ENCODE measurements at places on chromosomes 2 and 18.
A peak's percentile ranks its signal among the peaks of the same experiment; 100 is the strongest.

DNA sequence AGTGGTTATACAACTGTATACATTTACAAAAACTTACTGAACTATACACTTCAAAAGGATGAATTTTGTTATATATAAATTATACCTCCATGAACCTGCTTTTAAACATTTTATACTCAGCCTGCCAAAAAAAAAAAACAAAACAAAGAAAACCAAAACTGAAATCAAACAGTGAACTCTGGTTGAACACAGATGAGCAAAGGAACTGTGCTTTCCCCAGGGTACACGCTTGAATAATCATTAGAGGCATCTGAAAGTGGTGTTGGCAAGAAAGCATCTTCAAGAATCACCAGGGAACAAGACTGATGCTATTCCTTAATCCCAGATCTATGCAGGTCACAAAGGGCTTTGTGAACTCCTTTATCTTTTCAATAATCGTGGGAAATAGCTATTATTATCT, 77.0 kb upstream of the LYPD1 start:
- DNase-seq: no peak

DNA sequence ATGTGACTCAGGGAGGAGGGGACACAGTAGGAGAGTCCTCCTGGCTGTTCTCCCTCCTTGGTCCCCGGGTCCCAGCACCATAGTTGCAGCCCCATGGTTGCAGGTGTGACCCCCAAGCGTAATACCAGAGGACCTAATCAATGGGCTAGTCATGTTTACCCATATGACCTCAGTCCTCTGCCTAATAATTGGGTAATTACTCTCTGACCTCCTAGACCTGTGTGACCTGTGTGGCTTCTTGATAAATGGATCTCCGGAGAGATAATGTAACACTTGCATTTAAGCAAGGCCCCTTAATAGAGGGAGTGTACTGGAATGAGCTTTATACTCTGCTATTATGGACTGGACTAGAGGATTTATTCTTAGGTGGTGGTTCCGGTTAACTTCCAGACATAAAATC, 32.2 kb upstream of the GMCL1 start:
- DNase-seq: no peak

- DNase-seq: no peak
Observed at GRCh38 chr2:39373181-39373802, 63.8 kb downstream of the MAP4K3 start.

GRCh38 chr18:74137920-74138538, 9.6 kb downstream of the FBXO15 start:
- DNase-seq: no peak

DNA sequence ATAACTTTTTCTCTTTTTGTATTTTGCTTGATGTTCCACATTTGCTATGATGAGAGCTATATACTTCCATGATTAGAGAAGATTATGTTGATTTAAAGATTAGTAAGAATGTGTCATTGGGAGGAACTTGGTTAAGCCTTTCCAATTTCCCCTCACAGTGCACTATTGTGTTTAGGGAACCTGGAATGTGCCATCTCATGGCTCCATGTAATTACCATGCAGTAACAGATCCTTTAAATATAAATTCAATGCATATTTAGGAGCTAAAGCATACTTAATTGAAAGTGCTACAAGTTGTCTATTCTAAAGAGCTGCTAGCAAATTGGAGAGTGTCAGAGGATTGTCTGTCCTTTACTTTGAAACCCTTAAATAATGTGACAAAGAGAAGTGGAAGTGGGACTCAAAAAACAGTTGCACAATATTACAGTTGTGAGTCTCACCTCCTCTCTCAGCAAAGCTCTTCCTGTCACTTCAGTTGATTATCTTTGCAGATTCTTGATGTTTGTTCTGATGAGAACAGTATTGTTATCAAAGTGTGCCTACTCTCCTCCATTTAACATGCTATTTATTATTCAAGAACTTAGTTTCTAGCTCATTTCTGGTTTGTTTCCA, 1162.7 kb upstream of the ZEB2 start:
- DNase-seq: no peak

- DNase-seq: no peak
Observed at GRCh38 chr2:71852141-71852711, 295.4 kb downstream of the CYP26B1 start.

GRCh38 chr2:191862156-191862775, 15.4 kb upstream of the CAVIN2 start:
- DNase-seq: no peak

GRCh38 chr18:49666045-49666775, 104.4 kb downstream of the LIPG start:
- DNase-seq: no peak

DNA sequence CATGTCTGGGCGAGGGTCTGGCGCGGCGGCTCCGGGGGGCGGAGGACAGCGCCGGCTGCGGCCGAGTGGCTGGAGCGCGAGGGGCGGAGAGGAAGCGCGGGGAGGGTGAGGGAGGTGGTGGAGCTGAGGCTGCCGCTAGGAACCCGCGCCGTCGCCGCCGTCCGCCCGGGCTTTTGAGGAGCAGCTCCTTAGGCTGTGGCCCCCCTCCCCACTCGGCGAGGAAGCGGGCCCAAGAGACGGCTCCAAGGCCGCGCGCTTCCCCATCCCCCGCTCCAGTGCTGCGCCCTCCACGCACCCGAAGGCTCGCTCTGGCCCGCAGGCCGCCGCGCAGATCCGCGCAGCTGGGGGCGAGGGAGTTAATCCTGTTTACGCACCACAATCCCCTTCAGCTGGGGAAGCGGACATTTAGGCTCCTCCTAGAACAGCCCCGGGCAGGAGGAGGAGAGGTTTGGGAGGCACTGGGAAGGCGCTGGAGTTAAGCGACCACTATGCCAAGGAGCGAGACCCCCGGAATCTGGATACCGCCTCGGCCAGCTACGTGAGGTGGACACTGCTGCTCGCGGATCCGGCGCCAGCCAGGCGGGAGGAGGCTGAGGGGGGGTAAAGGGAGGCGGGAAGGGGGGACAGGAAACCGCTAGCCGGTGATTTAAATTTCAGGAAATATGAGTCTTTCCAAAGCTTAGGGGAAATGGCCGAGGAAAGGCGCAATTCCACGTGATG, at the start of gene CNRIP1:
Gene CNRIP1 (minus strand): TSS at position 552 of the 720 bp plus-strand sequence. CDS start 549 bp downstream, at position 3.
- peak; percentile 14 for DNase-seq

DNA sequence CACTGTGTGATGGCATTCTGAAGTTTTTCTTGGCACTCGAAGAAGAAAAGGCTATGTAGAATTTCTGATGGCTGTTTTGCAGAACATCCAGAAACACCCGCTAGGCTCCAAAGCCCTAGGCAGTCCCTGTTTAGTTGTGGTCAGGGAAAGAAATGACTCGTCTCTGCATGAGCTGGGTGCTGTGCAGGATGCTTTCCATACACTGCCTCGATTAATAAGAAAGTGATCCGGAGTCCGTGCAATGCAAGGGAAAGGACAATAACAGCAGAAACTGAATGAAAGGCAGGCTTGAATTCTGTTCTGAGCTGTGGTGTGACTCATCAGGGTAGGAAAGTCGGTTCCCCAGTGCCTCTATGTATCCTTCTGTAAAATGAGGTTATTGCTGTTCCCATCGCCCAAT, 18.7 kb downstream of the MAPRE3 start:
- DNase-seq: no peak

GRCh38 chr2:16756831-16757644, 91.4 kb upstream of the CYRIA start:
- DNase-seq: peak; percentile 64

- no peak for DNase-seq
Observed at GRCh38 chr2:129748250-129748649, 231.2 kb upstream of the RAB6C start.

DNA sequence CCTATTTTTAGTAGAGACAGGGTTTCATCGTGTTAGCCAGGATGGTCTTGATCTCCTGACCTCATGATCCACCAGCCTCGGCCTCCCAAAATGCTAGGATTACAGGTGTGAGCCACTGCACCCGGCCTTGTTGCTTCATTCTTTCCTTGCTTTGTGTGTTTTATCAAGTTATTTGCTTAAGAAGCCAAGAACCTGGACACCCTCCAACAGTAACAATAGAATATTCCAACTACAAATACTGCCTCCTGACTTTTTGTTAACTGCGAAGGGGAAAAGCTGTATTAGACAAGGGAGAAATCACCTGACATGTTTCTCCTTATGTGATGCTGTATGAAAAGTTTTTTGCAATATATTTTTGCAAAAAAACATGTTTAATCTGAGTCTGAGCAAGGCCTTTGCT, 297.2 kb downstream of the NCKAP5 start:
- DNase-seq: no peak

DNA sequence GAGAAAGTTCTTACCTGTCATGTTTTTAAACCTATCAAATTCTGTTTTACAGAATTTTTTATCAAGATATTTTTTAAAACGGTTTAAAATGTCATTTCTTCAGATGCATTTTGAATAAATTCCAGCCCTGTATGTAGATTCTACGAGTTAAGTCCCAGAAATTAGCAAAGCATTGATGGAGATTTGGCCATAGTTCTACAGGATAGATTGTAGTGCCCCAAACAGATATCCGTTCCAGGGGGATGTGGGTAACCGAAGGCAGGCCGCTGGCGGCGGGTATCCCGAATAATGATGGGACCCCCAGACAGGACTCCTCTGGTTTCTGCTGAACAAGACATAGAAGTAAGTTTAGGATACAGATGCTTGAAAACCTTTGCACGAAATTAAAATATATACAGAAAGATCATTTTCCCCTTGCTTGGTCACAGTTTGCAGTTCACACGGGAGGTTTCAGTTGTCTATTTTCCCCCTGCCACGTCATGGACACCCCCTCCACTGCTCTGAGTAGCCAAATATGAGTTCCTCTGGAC, 755 bp downstream of the NOL4 start:
- DNase-seq: no peak

GRCh38 chr18:73888565-73888964, 259.1 kb downstream of the FBXO15 start:
- no peak for DNase-seq

Data from progenitor cell of endocrine pancreas (in vitro differentiated cells).